Midbrain (tissue), 1 donor: ENCODE measurements at places on chromosomes 5 and 9.

GRCh38 chr5:150286820-150287219 lies 2.8 kb downstream of the CAMK2A start:
- DNase-seq: no peak

DNA sequence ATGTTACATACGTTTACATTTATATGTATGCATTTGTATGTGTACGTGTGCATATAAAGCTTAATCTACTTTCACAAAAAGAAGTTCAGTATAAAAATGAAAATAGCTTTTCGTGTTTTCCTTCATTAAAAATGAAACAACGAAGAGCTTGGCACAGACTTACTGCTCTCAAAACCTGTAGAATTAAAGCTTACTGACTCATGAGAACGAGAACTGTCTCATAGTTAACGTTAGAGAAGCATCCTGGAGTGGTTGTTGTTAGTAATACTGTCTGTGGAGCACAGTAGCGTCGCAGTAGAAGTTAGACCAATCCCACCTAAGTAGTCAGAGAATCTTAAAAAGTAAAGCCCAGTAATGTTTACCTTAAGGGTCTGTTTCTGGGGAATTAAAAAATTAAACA lies 1.3 kb downstream of the MAT2B start:
- DNase-seq: peak; percentile 8

- no peak for DNase-seq
Measured at GRCh38 chr9:26260238-26260637, 582.0 kb upstream of the TUSC1 start.

DNA sequence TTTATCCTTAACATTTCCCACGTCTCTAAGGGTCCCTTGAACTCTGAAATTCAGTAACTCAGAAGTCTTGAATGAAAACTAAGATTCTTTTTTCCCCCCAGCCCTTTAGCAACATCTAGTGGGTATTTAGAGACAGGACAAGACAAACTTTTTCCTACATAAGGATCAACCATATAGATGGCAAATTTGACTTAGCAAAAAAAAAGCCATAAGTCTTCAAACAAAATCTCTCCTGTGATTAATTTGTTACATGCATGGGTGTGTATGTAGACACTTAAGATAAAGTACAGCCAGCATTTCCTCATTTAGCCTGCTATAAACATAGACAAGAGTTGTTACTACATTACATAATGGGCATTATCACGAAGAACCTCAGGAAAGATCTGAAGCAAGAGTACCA lies 29.1 kb upstream of the ANKRD31 start:
- DNase-seq: no peak

GRCh38 chr5:174793684-174794328 lies 69.4 kb downstream of the MSX2 start:
- DNase-seq: peak; percentile 62

GRCh38 chr5:137696481-137696880 lies 39.4 kb downstream of the KLHL3 start:
- no peak for DNase-seq

- no peak for DNase-seq
Measured at GRCh38 chr5:180053061-180053602, 18.4 kb downstream of the RNF130 start.

DNA sequence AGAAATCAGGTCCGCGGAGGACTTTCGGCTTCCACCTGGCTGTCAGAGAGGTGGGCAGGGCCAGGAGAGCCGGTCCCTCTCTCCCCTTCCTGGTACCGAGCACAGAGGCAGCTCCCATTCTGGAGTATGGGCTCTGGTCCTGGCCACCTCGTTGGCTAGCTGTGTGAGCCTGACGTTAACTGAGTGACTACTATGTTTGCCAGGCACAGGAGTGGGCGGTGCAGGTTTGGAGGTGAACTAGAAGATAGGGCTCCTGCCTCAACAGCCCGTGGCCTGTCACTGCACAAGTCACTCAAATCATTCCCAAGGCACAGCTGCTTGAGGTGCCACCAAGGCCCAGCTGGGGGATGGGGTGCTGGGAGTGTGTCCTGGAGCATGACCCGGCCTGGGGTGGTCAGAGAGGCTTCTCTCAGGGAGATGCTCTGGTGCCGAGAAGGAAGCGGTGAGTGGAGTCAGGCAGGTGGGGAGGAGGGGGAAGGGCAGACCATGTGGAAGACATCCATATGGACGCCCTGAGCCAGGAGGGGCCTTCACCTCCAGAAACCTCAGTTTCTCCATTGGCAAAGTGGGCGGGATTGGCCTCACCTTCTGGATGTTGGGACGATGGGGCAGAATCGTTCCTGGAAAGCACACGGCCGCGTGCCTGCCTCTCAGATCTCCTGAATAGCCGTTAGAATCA lies 39.5 kb downstream of the NCS1 start:
- no peak for DNase-seq

GRCh38 chr9:130979591-130980385 lies 29.2 kb upstream of the LAMC3 start:
- DNase-seq: no peak

GRCh38 chr9:69857131-69857530 lies 36.5 kb downstream of the CFAP95 start:
- DNase-seq: no peak
